Activated CD4-positive, alpha-beta T cell treated with anti-CD3 and anti-CD28 coated beads for 24 hours (primary cell): ENCODE measurements at places on chromosomes 11 and 22.

DNA sequence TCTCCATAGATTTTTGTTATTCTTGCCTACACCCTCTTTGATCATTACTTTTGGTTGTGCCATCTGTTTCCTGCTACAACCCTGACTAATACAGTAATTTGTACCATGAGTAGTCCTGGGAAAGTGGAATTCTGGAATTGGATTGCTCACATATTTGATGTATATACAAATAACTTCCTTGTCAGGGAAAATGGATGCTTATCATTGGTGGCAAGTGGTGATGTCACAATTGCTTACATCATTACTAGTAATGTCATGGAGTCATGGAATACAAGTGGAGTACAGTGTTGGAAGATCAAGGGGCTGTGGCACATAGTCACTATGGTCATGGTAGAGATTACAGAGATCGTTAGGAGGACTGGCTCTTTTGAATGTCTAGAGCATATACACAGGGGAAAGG is 24.4 kb downstream of the AASDHPPT start:
- DNase-seq, result no peak

DNA sequence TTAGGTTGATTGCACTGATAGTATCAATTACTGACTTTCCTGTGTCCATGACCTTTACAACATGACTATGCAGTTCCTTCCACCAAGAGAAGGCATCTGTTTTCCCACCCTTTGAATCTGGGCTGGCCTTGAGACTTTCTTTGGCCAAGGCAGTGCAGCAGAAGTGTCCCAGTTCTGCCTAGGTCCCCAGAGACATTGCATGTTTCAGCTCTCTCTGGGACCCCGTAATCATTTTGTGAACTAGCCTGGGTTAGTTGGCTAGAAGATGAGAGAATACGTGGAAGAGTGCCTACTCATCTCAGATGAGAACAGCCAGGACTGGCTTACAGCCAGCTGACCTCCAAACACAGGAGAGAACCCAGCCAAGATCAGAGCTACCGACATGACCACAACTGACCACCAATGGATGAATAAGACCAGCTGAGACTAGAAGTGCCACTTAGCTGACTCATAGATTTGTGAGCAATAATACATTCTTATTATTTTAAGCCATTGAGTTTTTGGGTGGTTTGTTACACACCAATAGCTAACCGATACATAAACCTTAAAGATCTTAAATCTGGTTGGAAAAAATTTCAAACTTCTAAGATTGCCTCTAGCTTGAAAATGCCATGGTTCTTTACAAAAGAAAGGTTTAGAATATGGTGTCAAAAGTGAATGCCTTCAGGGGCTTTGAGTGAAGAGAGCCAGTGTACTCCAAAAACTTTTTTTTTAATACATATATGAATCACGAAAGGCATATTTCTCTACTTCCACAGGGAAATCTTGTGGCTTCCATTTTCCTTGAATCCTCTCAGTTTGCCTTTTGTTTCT is 145.2 kb downstream of the FBXO7 start:
- DNase-seq, result no peak

- no peak for DNase-seq
These were observed 273.5 kb downstream of the ST3GAL4 start for GRCh38 chr11:126628790-126629621.

DNA sequence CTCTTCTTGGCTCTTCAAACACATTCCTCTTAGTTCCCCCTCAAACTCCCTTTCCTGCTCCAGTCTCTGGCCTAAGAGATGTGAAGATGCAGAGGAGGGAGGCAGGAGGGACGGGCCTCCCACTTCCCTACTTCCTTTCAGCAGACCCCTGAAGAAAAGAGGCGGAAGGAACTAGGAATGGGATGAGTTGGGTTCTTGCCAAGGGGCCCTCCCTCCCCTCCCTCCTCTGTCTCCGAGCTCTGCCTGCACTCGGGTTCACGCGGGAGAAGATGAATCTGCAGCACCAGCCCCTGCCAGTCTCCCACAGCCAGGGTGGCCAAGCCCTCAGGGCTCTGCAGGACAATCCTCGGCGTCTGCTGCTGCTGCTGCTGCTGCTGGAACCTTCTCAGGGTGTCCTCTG is 24.3 kb upstream of the PKNOX2 start:
- no peak for DNase-seq

DNA sequence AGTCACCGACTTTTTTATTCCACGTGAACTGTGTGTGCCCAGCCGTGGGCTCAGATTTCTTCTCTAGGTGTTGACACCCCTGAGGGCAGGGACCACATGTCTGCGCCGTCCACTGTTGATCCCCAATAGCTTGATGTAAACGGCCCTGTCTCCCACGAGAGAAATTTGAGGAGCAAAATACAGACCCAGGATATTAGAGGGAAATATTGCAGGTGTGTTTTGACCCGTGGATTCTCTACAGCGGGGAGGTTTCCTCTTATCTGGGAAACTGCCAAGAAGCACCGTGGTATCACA is 437.5 kb downstream of the TBC1D22A start:
- no peak for DNase-seq

- no peak for DNase-seq
These were observed 404.6 kb upstream of the DDI1 start for GRCh38 chr11:103631841-103632240.

GRCh38 chr11:48073031-48073861 is 92.9 kb downstream of the PTPRJ start:
- no peak for DNase-seq

- DNase-seq, result no peak
These were observed 2.8 kb downstream of the PDGFB start for GRCh38 chr22:39241794-39242594.

DNA sequence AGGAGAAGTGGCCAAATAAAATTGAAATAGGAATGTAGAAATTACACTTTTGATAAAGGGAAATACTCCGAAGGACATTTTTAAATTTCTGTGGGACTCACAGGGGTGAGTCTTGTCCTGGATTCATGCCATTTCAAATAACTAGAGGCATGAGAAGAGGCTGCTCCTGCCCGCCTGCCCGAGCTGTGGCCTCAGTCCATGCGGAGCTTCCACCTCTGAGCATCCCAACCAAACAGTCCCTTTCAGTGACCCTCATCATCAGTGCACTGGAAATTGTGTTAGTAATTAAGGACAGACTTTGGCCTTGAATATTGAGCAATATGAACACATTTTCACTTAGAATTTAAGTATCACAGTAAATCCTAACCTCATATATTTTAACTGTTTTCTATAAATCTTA is 25.6 kb downstream of the GRIA4 start:
- no peak for DNase-seq

- no peak for DNase-seq
These were observed 4.6 kb downstream of the SLC29A2 start for GRCh38 chr11:66366844-66367477.

- DNase-seq, result no peak
These were observed 3.3 kb upstream of the WNT7B start for GRCh38 chr22:45980268-45980570.

DNA sequence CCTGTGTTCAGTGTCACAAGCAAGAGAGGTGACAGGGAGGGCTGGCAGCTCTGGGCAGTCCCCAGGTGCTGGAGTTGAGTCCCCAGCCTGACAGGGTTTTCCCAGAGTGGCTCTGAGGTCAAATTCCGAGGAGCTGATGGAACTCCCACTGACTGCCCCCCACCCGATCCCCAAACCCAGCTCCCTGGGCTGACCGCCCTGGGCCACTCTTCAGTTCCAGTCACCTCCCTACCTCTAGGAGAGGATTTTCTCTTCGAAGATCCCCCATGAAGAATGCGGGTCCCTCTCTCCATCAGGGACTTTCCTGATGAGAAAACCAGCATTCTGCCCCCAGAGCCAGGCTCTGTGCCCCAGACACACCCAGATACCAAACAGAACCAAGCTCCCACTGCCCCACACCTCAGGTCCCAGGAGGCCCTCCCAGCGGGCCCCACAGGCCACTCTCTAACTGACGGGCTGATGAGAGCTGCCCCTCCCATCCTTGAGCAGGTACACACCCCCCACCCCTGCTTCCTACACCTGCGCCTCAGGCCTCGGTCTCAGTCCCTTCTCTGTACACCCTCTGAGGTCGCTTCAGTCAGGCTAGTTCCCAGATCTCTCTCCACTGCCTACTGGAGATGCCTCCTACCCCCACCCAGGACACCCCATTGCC is 12.1 kb upstream of the RAC2 start:
- no peak for DNase-seq
